ENCODE measurements at places on chromosomes 1 and 21. TPM values are rescaled to one million over a fixed set of nuclear protein-coding genes. Genes with fewer than 3 reads are reported as not detected.
A peak's percentile ranks its signal among the peaks of the same experiment; 100 is the strongest.

Gene NTMT2
- total RNA-seq, result 0.44 TPM

Gene SPRR1A
- not detected for total RNA-seq

Gene CCDC30
- total RNA-seq, result 2.1 TPM

Gene OLIG2
- 0.60 TPM for total RNA-seq

Gene BRWD1
- total RNA-seq, result 52.5 TPM

DNA sequence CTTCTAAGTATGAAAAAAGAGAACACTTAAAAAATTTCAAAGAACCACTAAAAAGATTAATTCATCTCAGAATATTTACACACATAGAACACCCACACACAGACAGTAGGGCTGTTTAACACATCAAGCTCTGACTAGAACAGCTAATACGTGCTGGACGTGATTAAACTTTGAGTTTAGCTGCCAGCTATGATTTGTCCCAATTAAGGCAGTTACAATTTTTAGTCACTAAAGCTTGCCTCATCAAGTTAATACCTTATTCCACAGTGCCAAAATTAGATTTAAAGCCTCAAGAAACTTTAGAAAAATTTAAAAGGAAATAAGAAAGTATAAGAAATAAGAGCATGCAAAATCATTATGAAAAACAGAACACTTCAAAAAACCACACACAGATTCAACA lies 18.9 kb downstream of the SLC16A1 start:
- H3K4me1 ChIP-seq, result peaks cover 66% of the 10 kb centered on the region
- H3K36me3 ChIP-seq, result peaks cover 27% of the 10 kb centered on the region
- no peaks in the 10 kb centered on the region for H3K27me3 ChIP-seq
- peak overlapping the region; percentile 86 for H3K27ac ChIP-seq
- 0 out of 2 replicates have a peak overlapping the region, but pooled peaks have one; percentile 29 for H3K4me3 ChIP-seq

GRCh38 chr1:60994369-60994768 lies 88.0 kb upstream of the NFIA start:
- H3K27me3 ChIP-seq, result no peaks in the 10 kb centered on the region
- H3K36me3 ChIP-seq, result no peaks in the 10 kb centered on the region
- H3K27ac ChIP-seq, result no peak overlapping the region
- no peak overlapping the region for H3K4me3 ChIP-seq
- DNase-seq, result no peak
- H3K4me1 ChIP-seq, result peaks cover 24% of the 10 kb centered on the region

GRCh38 chr1:111738436-111739193 lies 580 bp downstream of the INKA2 start:
- H3K4me1 ChIP-seq, result peaks cover 19% of the 10 kb centered on the region
- peaks cover 23% of the 10 kb centered on the region for H3K27me3 ChIP-seq
- H3K36me3 ChIP-seq, result no peaks in the 10 kb centered on the region
- DNase-seq, result peak; percentile 75

- peaks cover 71% of the 10 kb centered on the region for H3K4me1 ChIP-seq
- peaks cover 41% of the 10 kb centered on the region for H3K36me3 ChIP-seq
- peak overlapping the region; percentile 97 for H3K27ac ChIP-seq
- no peak for DNase-seq
Observed at GRCh38 chr1:145995964-145996432, 381 bp downstream of the TXNIP start.
